CD4-positive, CD25-positive, alpha-beta regulatory T cell (primary cell): ENCODE measurements at places on chromosomes 5 and 9. TPM values are rescaled to one million over a fixed set of nuclear protein-coding genes. Genes with fewer than 3 reads are reported as not detected.

RNF130 gene
- 8.1 TPM for polyA plus RNA-seq

GRCh38 chr9:136543280-136543679 lies 2.6 kb downstream of the NOTCH1 start:
- H3K4me1 ChIP-seq: peaks cover 76% of the 10 kb centered on the region
- H3K27ac ChIP-seq: no peak overlapping the region
- no peaks in the 10 kb centered on the region for H3K27me3 ChIP-seq
- peaks cover 6% of the 10 kb centered on the region for H3K36me3 ChIP-seq
- no peak for DNase-seq
- H3K4me3 ChIP-seq: no peak overlapping the region

DNA sequence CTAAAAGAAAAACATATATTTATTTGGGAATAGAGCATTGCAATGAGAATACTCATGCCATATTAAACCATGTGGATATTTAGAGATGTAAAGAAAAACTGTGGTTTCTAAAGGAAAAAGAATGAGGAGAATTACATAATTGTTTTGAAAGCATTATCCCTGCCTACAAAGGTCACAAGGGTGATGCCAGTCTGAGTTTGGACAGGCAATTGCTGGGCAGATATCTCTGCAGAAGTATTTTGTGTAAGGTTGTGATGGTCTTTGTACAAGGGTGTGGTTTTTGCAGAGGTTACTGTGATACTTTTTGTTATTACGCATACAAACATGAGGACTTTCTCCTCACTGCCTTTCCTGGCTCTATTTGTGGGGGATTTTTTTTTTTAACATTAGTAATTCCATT lies 2022.9 kb upstream of the CDH6 start:
- H3K27me3 ChIP-seq: no peaks in the 10 kb centered on the region
- no peak overlapping the region for H3K4me3 ChIP-seq
- DNase-seq: no peak
- H3K27ac ChIP-seq: no peak overlapping the region
- no peaks in the 10 kb centered on the region for H3K4me1 ChIP-seq

DNA sequence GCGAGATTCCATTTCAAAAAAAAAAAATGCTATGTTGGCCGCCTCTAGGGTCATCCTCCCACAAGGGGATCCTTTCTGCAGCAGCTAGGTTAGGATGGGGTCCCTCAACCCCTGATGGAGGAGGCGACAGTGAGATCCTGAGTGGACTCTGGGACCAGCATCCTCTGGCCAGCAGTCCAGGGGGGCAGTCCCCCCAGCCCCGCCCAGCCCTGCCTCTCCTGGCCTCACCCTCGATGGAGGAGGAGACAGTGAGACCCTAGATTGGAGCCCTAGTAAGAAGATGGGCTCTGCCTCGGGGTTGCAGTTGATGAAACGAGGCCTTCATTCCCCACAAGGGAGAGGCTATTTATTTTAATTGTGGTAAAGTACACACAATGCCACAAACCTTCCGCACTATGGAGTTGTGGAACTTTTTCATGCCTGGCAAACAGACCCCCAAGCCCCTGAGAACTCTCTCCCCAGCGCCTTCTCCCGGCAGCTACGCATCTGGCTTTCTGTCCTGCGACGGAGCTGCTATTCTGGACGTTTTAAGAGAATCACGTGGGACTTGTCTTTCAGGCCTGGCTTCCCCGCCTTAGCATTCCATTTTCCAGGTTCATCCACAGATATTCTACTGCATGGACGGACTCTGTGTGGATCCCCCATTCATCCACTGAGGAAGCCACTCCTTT lies 15.8 kb downstream of the VAV2 start:
- no peak overlapping the region for H3K27ac ChIP-seq
- no peaks in the 10 kb centered on the region for H3K27me3 ChIP-seq
- no peaks in the 10 kb centered on the region for H3K36me3 ChIP-seq
- no peak overlapping the region for H3K4me3 ChIP-seq
- no peaks in the 10 kb centered on the region for H3K4me1 ChIP-seq

- DNase-seq: no peak
- no peak overlapping the region for H3K27ac ChIP-seq
- H3K4me3 ChIP-seq: no peak overlapping the region
- H3K36me3 ChIP-seq: no peaks in the 10 kb centered on the region
- H3K4me1 ChIP-seq: peaks cover 11% of the 10 kb centered on the region
- H3K27me3 ChIP-seq: no peaks in the 10 kb centered on the region
These were observed 9.1 kb downstream of the ARHGAP26 start for GRCh38 chr5:142779163-142779840.

TMC1 gene
- polyA plus RNA-seq: not detected

HOMER1 gene
- polyA plus RNA-seq: 0.29 TPM

GRCh38 chr9:91214867-91215266 lies 146.9 kb downstream of the AUH start:
- H3K27me3 ChIP-seq: no peaks in the 10 kb centered on the region
- H3K4me1 ChIP-seq: no peaks in the 10 kb centered on the region
- no peak for DNase-seq
- peaks cover under 1% of the 10 kb centered on the region for H3K36me3 ChIP-seq

- no peaks in the 10 kb centered on the region for H3K4me1 ChIP-seq
- no peaks in the 10 kb centered on the region for H3K36me3 ChIP-seq
- H3K27me3 ChIP-seq: no peaks in the 10 kb centered on the region
- no peak overlapping the region for H3K4me3 ChIP-seq
These were observed 278.8 kb downstream of the ENC1 start for GRCh38 chr5:74361406-74362358.

GRCh38 chr5:159031513-159031912 lies 68.2 kb downstream of the EBF1 start:
- DNase-seq: no peak
- no peak overlapping the region for H3K4me3 ChIP-seq
- peaks cover 2% of the 10 kb centered on the region for H3K27me3 ChIP-seq
- no peak overlapping the region for H3K27ac ChIP-seq
- no peaks in the 10 kb centered on the region for H3K36me3 ChIP-seq

DNA sequence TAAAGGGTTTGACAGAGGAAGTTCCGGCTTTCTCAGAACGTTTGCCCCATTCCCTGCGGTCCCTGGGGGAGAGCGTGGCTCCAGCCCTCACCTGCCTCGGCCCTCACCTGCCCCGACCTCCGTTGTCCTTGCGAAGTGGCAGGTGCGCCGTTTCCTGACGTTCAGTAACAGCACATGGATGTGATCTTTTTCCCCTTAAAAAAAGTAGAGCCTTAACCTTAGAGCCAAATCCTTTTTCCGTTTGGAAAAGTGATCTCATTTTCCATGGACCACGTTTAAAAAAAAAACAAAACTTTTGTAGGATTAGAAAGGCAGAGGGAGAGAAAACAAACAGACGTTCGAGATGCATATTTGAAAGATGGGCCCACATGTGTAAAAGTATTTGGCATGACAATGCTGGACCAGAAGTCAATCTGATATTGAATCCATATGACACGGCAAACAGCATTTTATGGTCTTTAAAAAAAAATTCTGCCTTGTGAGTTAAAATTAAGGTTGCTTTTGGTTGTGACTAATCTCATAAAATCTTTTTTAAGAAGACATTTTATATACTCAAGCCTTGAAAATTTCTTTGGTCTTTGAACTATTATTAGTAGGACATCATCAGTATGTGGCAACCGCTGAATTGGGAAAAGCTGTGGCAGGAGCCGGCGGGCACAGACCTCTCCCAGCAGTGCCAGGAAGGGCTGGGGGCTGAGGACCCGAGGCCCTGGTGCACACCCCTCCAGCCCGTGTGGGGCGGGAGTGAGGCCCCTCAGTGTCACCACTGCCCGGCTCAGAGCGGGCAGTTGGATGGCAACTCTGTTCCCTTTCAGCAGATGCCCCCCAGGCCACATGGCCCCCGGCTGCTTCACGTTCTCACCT lies 42.5 kb upstream of the EXOC3 start:
- no peaks in the 10 kb centered on the region for H3K36me3 ChIP-seq
- H3K4me3 ChIP-seq: no peak overlapping the region
- H3K27me3 ChIP-seq: no peaks in the 10 kb centered on the region
- DNase-seq: no peak

GRCh38 chr9:119332522-119332921 lies 36.7 kb downstream of the BRINP1 start:
- no peak for DNase-seq
- H3K27me3 ChIP-seq: no peaks in the 10 kb centered on the region
- H3K27ac ChIP-seq: no peak overlapping the region
- H3K4me3 ChIP-seq: no peak overlapping the region
- H3K4me1 ChIP-seq: no peaks in the 10 kb centered on the region
- no peaks in the 10 kb centered on the region for H3K36me3 ChIP-seq

GRCh38 chr5:38985909-38986452 lies 88.2 kb downstream of the RICTOR start:
- H3K4me1 ChIP-seq: no peaks in the 10 kb centered on the region
- H3K27ac ChIP-seq: no peak overlapping the region

DNA sequence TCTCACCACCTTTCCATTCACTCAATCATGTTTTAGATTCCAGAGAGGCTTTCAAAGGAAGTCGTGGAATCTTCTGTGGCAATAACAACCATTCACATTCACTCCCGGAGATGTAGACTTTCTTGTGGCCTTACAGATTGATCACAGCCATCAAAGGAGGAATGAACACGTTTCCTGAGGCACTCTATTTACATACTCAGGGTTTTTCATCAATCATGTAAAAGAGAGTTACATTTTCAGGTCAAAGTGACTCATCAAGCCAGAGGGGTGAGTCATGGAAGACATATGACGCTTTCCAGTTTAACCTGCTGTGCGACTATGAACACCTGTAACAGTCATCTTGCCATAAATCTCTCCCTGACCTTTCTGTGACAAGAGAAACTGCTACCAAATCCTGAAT lies 39.3 kb upstream of the RAD23B start:
- no peaks in the 10 kb centered on the region for H3K36me3 ChIP-seq
- H3K4me1 ChIP-seq: no peaks in the 10 kb centered on the region
- H3K4me3 ChIP-seq: no peak overlapping the region

DNA sequence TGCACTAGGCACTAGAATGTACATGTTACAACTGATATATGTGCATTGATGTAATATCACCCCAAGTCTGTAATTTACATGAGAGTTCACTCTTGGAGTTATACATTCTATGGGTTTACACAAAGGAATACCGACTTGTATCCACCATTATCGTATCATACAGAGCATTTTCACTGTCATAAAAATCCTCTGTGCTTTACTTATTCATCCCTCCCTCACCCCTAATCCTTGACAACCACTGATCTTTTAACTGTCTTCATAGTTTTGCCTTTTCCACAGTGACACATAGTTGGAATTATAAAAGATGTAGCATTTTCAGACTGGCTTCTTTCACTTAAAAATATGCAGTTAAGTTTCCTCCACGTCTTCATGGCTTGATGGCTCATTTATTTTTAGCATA lies 11.1 kb upstream of the RFK start:
- DNase-seq: no peak
- H3K4me1 ChIP-seq: peaks cover 7% of the 10 kb centered on the region
- no peaks in the 10 kb centered on the region for H3K27me3 ChIP-seq
- H3K36me3 ChIP-seq: no peaks in the 10 kb centered on the region

GRCh38 chr5:135740475-135740874 lies 94.0 kb upstream of the SLC25A48 start:
- H3K27me3 ChIP-seq: no peaks in the 10 kb centered on the region
- no peaks in the 10 kb centered on the region for H3K36me3 ChIP-seq
- no peak overlapping the region for H3K27ac ChIP-seq

- H3K36me3 ChIP-seq: no peaks in the 10 kb centered on the region
- DNase-seq: no peak
- H3K27me3 ChIP-seq: no peaks in the 10 kb centered on the region
- peaks cover 41% of the 10 kb centered on the region for H3K4me1 ChIP-seq
- peak overlapping the region; percentile 73 for H3K4me3 ChIP-seq
- H3K27ac ChIP-seq: peak overlapping the region; percentile 90
These were observed 85.6 kb downstream of the PTTG1 start for GRCh38 chr5:160507221-160507721.

ARL15 gene
- 19.1 TPM for polyA plus RNA-seq

PCDHB15 gene
- polyA plus RNA-seq: not detected

GRCh38 chr9:121194730-121195129 lies 6.9 kb downstream of the RAB14 start:
- no peak for DNase-seq
- peaks cover 12% of the 10 kb centered on the region for H3K36me3 ChIP-seq
- H3K27ac ChIP-seq: no peak overlapping the region
- H3K4me3 ChIP-seq: peak overlapping the region; percentile 86
- no peaks in the 10 kb centered on the region for H3K27me3 ChIP-seq
- H3K4me1 ChIP-seq: peaks cover 86% of the 10 kb centered on the region

SLC36A3 gene
- polyA plus RNA-seq: not detected

GRCh38 chr5:93246090-93246855 lies 334.7 kb downstream of the NR2F1-AS1 start:
- H3K4me1 ChIP-seq: no peaks in the 10 kb centered on the region
- no peaks in the 10 kb centered on the region for H3K36me3 ChIP-seq

DNA sequence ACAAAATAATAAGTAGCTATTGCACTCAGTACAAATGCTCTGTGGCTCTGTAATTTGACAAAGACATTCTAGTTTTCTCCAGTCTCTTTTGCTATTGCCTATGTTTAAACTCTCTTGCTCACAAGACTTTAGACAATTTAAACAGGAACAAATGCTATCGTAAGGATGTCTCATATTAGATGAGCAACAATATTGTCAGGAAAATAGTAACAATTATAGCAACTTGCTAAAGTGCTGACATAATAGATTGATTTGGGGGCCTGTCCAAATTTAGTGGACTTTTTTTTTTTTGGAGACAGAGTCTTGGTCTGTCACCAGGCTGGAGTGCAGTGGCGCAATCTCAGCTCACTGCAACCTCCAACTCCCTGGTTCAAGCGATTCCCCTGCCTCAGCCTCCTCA lies 11.8 kb downstream of the KIF2A start:
- H3K36me3 ChIP-seq: peaks cover 19% of the 10 kb centered on the region
- peak overlapping the region; percentile 26 for H3K27ac ChIP-seq
- no peaks in the 10 kb centered on the region for H3K27me3 ChIP-seq
- H3K4me1 ChIP-seq: peaks cover 66% of the 10 kb centered on the region
- H3K4me3 ChIP-seq: peak overlapping the region; percentile 39
- no peak for DNase-seq

MACIR gene
- polyA plus RNA-seq: 4.8 TPM

DNA sequence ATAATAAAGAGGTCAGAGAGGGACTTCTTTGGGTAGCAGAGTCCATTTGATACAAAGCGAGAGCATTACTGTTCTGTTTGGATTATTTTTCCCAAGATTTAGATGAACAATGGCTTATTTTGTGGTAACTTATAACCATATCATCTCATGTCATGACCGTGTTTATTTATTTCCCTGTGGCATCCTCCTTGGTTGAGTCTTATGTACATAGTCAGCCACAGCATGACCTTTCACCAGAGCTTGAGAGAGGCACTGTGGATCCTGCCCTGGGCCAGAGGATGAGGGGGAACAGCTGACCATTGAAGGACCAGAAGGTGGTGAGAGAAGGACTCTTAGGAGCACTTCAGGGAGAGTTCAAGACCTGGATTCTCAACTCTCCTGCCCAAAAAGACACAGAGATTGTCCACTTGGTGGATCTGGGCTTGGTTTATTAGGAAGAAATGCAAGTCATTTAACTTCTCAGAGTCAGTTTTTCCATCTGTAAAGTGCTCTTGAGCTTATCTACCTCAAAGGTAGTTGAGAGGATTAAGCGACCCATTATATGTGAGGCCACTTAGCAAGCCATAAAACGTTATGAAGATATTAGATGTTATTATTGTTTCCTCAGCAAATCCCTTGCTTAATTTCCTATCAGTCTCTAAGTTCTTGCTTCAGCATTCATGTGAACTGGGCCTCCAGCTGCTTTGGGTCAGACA lies 51.4 kb downstream of the PPIC start:
- no peak overlapping the region for H3K4me3 ChIP-seq
- DNase-seq: no peak
- no peak overlapping the region for H3K27ac ChIP-seq

PGM5 gene
- not detected for polyA plus RNA-seq
